Activated gamma-delta T cell treated with Interleukin-2 at 50 U/mL for 16 hours (primary cell): ENCODE measurements at places on chromosomes 2 and 18.

GRCh38 chr2:232668805-232669444 is 28.2 kb upstream of the GIGYF2 start:
- DNase-seq, result no peak

- DNase-seq, result no peak
Measured at GRCh38 chr2:70751881-70752280, 16.1 kb downstream of the ADD2 start.

GRCh38 chr2:184558713-184559464 is 39.4 kb upstream of the ZNF804A start:
- DNase-seq, result no peak

- DNase-seq, result no peak
Measured at GRCh38 chr2:186868344-186868743, 19.4 kb upstream of the ZSWIM2 start.

- DNase-seq, result no peak
Measured at GRCh38 chr2:63827749-63828148, 13.9 kb upstream of the UGP2 start.

DNA sequence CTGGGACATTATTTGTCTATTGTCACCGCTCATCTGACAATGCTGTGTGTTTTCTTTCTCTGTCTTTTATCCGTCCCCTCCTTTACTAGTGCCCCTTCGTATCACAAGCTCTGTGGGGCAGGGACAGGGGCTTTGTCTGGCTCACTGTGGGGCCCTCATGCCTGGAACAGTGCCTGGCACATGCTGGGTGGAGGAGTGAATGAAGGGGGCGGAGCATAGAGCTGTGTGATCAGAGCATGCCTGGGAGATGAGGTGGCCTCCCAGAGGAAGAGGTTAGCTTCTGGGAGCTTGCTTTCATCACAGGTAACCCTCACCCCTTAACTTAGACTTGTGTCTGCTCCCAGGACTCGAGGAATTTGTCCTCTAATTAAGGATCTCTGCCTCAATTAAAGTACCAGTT is 16.4 kb downstream of the MTCL1 start:
- no peak for DNase-seq

- no peak for DNase-seq
Measured at GRCh38 chr18:29361843-29362242, 1184.9 kb upstream of the CDH2 start.

- DNase-seq, result no peak
Measured at GRCh38 chr2:27889774-27890145, 427 bp downstream of the RBKS start.

DNA sequence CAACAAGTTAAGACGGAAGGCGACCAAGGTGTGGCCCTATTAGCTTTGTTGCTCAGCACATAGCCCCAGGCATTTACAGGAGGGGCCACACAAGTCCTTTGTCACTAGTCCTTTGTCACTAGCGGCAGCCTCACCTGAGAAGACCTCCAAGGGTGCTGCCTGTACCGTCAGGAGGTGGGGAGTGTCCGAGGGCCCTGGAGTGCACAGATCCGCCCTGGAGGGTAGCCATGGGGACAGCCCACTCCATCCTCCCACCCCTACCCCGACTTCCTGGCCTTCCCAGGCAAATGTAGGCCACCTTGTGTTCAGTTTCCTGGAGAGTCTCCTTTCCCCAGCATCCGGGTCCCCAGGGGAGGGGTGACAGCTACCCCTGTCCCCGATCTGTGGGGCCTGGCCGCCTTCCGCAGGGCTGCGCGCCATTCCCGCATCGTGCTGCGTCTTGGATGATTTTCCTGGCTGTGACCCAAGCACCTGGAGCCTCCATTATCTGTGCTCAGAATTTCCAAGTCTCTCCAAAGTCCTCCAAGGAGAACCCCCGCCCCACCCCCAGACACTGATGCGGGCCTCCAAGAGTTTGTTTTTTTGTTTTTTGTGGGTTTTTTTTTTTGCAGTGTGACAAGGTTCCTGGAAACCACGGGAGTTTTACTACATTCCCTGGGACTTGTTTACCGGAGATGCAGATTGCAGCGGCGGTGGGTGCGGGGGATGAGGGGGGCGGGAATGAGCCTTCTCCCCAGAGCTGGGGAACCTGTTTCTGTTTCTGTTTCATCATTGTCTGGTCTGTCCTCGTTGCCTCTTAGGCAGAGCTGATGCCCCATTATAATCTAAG is 28.6 kb downstream of the TEX44 start:
- DNase-seq, result no peak

DNA sequence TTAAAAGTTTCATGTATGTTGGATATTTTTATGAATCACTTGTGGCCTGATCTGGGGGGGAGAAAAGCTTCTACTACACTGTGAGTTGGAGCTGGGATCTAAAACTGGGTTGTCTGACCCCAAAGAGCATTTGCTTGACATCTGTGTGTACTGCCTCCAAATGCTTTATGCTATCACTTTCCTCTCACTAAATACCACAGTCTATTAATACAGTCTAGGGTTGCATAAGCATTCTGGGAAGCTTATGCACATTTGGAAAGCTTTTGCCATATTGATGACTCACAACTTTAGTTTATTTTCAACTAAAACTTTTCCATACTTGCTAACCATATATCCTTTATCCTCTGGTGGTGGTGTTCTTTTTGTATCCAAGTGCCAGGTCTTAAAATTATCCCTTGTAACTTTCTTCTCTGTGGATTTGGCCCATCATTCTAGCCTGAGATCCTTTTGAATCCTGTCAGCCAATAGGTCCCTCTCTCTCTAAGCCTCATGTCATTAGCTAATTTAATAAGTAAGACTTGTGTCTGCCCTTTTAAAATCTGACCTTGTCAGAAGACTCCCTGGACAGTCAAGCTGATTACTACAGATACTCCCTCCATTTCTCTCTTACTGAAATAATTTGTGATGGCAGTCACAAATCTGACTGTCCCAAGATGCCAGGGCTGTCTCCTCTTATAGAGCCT is 72.7 kb downstream of the NXPH2 start:
- no peak for DNase-seq

- DNase-seq, result no peak
Measured at GRCh38 chr18:46712406-46712805, 44.4 kb downstream of the ST8SIA5 start.

DNA sequence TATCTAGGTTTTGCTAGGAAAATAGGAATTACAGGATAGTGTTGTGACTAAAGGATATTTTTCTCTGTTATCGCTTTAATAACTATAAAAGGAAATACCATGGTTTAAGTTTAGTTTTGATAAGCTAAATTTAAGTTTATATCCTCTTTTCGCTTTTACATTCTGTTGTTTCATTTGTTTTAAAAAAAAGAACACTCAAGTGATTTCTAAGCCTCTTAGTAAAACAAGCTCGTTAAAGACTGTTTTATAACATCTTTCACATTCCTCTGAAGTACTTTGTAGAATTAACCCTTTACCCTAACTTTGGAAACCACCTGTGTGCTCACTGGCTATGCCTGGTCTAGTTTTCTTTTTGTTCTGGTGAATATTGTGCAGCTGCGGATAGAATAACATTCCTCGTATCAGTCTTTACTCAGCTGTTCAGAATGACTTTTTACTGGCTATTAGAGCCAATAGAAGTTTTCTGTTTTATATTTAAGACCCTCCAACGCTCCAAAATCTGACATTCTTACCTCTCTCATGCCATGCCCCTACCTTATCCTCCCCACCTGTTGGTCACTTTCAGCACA is 183.1 kb downstream of the PTPRM start:
- no peak for DNase-seq

DNA sequence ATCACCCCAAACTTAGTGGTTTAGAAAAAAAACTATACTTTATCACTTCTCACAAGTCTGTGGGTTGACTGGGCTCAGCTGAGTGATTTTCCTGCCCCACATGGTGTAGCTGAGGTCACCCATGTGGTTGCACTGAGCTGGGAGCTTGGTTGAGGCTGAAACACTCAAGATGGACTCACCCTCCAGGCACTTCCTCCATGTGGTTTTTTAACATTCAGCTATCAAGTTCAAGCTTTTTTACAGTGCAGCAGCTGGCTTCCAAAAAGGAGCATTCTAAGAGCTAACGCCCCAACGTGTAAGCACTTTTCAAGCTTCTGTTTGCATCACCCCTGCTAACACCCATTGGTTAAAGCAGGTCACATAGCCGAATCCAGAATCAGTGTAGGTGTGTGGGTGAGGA is 105.9 kb upstream of the CREB1 start:
- DNase-seq, result no peak

- no peak for DNase-seq
Measured at GRCh38 chr2:163667064-163667887, 68.5 kb downstream of the FIGN start.

DNA sequence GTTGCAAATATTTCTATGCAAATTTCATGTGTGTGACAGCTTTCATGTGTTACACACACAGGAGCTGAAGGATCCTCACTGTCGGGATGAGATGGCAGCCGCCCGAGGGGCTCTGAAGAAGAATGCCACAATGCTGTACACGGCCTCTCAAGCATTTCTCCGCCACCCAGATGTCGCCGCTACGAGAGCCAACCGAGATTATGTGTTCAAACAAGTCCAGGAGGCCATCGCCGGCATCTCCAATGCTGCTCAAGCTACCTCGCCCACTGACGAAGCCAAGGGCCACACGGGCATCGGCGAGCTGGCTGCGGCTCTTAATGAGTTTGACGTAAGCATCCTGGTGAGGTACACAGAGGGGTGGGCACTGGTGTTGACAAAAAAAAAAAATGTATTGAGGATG is 361.2 kb downstream of the CTNNA2 start:
- DNase-seq, result no peak

- DNase-seq, result no peak
Measured at GRCh38 chr18:79754022-79754761, 43.5 kb upstream of the KCNG2 start.

- DNase-seq, result no peak
Measured at GRCh38 chr18:38648179-38648578, 1082.6 kb upstream of the CELF4 start.

DNA sequence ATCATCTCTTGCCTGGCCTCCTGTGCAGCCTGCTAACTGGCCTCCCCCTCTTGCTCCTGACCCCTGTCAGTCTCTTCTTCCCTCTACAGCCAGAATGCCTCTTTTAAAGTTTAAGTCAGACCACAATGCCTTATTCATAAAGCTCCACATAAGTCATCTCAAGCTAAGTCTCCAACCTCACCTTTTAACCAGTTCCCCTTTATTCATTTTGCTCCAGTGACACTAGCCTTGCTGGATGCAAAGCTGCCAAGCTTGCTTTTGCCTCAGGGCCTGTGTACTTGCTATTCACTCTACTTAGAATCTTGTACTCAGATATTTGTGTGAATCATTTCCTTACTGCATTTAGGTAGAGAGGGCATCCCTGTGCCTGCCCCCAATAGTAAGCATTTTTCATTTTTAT is 180.9 kb downstream of the PDE1A start:
- DNase-seq, result no peak

GRCh38 chr2:236216711-236217110 is 47.5 kb downstream of the ASB18 start:
- DNase-seq, result no peak

GRCh38 chr2:2039826-2040225 is 291.2 kb downstream of the MYT1L start:
- no peak for DNase-seq

DNA sequence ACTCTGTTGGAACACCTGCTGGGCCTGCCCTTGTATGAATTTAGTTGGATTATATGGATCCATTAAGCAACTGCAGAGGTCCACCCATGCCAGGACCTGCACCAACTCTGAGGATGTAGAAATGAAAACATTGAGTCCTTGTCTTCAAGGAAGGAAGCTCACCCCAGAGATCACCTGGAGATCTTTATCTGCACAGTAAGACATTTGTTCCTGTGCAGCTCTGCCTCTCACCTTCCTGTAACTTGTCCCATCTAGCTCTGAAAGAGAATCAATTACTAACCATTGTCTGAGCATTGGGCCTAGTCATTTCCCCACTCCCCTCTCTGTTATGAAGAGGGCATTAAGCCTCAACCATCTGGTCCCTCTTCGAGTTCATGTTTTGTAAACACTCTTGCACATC is 105.2 kb upstream of the YWHAQ start:
- no peak for DNase-seq

DNA sequence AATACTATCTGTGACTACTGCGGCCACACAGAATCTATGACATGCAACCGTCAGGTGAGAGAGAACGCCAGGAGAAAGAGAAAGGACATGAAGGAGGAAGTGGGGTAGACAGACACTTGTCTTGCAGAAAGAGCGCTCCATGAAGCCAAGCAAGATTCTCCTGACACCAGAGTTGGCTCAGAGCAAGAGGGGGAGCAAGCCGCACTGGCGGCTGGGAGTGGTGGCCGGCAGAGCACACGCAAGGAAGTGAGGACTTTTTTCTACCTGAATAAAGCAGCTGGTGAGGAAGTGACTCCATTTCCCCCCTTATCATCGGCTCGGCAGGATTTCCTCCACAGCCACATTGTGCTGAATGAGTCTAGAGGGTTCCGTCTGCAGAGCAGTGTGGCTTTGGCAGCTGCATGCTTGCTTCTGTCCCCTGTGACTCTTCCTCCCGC is 181.6 kb downstream of the BCL2 start:
- DNase-seq, result peak; percentile 56

DNA sequence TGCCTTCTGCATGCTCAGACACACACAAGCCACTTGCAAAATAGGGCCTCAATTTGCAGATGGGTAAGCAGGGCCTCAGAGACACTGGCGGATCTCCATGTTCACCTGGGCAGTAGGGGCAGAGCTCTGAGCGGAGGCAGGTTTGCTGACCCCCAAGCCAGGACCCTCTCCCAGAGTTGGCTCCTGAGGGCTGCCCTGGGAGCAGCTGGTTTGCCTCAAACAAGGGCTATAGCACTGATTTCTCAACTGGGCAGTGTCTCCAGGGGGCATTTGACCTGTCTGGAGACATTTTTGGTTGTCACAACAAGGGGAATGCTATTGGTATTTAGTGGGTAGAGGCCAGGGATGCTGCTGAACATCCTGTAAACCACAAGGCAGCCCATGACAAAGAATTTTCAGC is 11.6 kb downstream of the GLI2 start:
- DNase-seq, result no peak

DNA sequence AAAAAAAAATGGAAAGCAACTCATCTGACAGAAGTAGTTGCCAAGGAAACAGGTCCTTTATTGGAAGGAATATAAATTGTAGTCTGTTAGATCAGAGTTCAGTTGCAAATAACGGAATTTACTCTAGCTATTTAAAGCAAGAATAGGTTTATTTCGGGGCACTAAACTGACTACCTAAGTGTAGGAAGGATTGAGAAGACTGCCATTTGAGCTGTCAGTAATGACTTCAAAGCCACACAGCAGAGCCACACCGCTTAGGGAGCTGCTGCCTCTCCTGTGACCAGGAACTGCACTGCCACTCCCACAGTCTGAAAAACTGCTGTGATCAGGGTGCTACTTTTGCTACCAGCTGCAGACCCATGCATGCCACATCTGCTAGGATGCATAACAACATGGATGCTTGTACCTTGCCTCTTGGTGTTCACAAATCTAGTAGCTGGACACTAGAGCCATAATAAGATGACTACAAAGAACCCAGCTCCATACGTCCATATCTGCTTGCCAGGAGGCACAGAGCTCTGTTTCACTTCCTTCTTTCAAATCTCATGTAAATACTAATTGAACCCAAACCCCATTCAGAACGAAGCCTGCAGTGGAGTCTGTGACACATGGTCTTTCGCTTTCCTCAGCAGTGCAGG is 2.2 kb downstream of the DSG2 start:
- DNase-seq, result no peak

- no peak for DNase-seq
Measured at GRCh38 chr2:238835726-238836301, 12.1 kb upstream of the TWIST2 start.
